NCI-H1092 (cell line): ENCODE measurements at places on chromosomes 1 and 21.

DNA sequence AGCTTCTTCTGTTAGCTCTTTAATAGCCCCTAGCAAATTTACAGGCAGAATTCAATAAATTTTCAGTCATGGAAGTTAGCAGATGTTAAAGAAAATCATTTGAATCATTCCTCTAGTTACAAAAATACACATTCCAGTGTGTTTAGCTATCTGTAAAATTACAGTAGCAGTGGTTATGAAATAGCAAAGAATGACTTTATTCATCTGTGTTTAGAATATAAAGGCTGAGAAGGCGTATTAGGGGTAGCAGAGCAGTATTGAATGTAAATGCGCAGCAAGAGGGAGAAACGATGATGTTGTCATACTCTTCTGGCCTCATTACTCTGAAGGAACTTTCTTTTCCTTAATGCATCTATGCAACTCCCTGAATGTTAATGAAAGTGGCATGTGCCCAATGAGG is 106.2 kb upstream of the CYYR1 start:
- no peak for DNase-seq

GRCh38 chr1:230972855-230973271 is 5.8 kb downstream of the TTC13 start:
- no peak for DNase-seq

DNA sequence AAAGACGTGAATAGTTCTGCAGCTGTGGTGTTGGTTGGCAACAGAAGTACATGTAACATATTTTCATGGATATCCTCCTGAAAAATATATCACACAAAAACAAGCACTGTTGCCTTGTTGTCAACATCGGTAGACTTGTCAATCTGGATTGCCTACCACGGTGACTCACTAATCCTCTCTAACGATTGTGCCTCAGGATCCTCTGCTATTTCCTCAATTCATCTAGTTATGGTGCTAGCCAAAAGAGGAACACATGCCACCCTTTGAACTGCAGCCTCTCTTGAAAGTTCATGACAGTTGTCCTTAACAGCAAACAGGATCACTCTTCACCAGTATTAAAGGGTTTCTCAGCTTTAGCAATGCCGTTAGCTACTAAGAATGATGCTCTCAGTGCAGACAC is 25.7 kb downstream of the RASAL2 start:
- DNase-seq, result no peak

- no peak for DNase-seq
Observed at GRCh38 chr1:153535242-153536011, at the start of gene S100A6. Gene S100A6, minus strand, starts transcription at chr1:153535991. Its CDS starts 652 bp downstream, at chr1:153535339.

DNA sequence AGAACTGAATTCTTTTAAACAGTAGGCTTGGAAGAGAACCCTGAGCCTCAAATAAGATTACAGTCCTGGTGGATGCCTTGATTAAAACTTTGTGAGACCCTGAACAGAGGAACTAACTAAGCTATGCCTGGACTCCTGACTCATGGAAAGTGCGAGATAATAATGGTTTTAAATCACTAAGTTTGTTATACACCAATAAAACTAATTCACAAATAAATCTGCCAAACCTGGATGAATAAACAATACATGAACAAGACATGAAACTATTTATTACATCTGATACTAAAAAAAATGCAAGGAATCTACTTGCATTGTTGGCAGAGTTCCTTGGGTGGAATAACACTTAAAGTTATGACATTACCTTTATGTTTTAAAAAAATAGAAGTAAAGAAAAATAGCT is 118.4 kb downstream of the PIGK start:
- no peak for DNase-seq
